Naive thymus-derived CD8-positive, alpha-beta T cell (primary cell): ENCODE measurements at places on chromosomes 2 and 18.

DNA sequence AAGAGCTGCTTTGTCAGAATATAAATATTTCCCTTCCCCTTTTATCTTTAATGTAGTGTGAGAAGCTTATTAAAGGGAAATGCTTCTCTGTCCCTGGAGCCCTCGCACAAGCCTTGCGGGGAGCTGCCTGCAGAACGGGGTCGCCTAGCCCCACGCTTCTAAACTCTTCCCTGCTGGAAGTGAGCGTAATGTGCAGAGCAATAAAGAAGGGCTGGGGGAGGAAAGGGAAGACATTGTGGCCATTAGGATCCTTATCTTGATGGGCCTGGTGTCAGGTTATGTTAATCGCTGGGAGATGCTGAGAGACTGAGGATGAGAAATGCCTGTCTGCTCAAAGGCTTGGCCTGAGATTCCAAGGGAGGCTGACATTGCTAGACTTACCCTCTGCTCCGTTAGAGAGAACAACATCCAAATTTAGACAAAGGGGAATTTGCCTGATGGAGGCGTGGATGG, 18.9 kb upstream of the FZD7 start:
- no peak overlapping the region for H3K27ac ChIP-seq
- no peaks in the 10 kb centered on the region for H3K4me1 ChIP-seq
- no peaks in the 10 kb centered on the region for H3K36me3 ChIP-seq
- H3K4me3 ChIP-seq: no peak overlapping the region

- H3K36me3 ChIP-seq: no peaks in the 10 kb centered on the region
- H3K27ac ChIP-seq: no peak overlapping the region
- H3K4me3 ChIP-seq: no peak overlapping the region
- no peaks in the 10 kb centered on the region for H3K4me1 ChIP-seq
- DNase-seq: no peak
These were observed 56.9 kb downstream of the SETBP1 start for GRCh38 chr18:44737623-44738022.

DNA sequence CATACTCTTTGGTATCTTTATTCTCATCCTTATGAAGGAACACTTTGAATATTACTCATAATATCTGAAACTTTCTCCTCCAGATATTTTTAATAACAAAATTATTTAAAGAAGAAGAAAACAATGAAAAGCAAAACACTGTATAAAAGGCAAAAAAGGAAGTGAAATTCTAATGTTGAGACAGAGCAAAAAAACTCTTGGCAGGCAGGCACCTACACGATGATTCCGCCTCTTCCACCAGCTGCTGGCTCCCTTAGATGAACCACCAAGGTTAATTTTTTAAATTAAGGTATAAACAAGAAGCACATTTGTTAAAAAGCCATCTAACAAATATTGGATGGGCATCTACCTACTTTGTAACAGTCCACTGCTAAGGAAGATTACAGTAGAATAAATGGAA, 434.7 kb downstream of the EPHA4 start:
- no peaks in the 10 kb centered on the region for H3K36me3 ChIP-seq
- no peak overlapping the region for H3K4me3 ChIP-seq
- no peaks in the 10 kb centered on the region for H3K4me1 ChIP-seq
- DNase-seq: no peak
- H3K27ac ChIP-seq: no peak overlapping the region

GRCh38 chr2:226977775-226978190, 141.9 kb downstream of the RHBDD1 start:
- peaks cover 24% of the 10 kb centered on the region for H3K4me1 ChIP-seq
- no peak overlapping the region for H3K4me3 ChIP-seq
- no peaks in the 10 kb centered on the region for H3K27me3 ChIP-seq

GRCh38 chr2:77999376-77999775, 477.2 kb upstream of the LRRTM4 start:
- no peak overlapping the region for H3K4me3 ChIP-seq
- H3K27me3 ChIP-seq: no peaks in the 10 kb centered on the region
- no peaks in the 10 kb centered on the region for H3K4me1 ChIP-seq
- H3K27ac ChIP-seq: no peak overlapping the region

- H3K27me3 ChIP-seq: no peaks in the 10 kb centered on the region
- peaks cover 9% of the 10 kb centered on the region for H3K36me3 ChIP-seq
- DNase-seq: no peak
These were observed 72.9 kb downstream of the PTRHD1 start for GRCh38 chr2:24720310-24720709.

GRCh38 chr2:134127496-134127895, 126.4 kb upstream of the MGAT5 start:
- peaks cover 46% of the 10 kb centered on the region for H3K4me1 ChIP-seq
- H3K27ac ChIP-seq: peak overlapping the region; percentile 75
- DNase-seq: peak; percentile 35
- no peaks in the 10 kb centered on the region for H3K36me3 ChIP-seq
- H3K4me3 ChIP-seq: peak overlapping the region; percentile 66

GRCh38 chr18:63374540-63374939, 7.5 kb upstream of the KDSR start:
- no peak overlapping the region for H3K4me3 ChIP-seq
- H3K27me3 ChIP-seq: no peaks in the 10 kb centered on the region
- no peaks in the 10 kb centered on the region for H3K36me3 ChIP-seq
- no peak for DNase-seq
- peaks cover 10% of the 10 kb centered on the region for H3K4me1 ChIP-seq
- H3K27ac ChIP-seq: no peak overlapping the region

DNA sequence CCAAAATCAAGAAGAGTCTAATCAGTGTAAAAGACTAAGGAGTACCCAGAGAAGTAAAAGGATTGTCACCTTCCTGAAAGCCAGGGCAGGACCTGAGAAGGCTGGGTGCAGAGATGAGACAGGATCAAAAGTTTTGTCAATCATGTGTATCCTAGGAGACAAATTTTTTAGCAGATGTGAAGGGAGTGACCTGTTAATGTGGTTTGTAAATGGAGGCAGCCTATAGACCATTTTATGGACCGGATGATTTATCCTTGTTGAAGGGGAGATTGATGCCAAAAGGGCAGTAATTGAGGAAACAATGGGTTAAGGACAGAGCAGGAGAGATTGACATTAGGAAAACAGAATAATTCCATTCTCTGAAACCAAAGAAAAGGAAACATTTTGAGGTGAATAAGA, 813 bp downstream of the NDC80 start:
- H3K4me1 ChIP-seq: peaks cover 50% of the 10 kb centered on the region
- H3K36me3 ChIP-seq: peaks cover 8% of the 10 kb centered on the region
- peak overlapping the region; percentile 98 for H3K4me3 ChIP-seq

DNA sequence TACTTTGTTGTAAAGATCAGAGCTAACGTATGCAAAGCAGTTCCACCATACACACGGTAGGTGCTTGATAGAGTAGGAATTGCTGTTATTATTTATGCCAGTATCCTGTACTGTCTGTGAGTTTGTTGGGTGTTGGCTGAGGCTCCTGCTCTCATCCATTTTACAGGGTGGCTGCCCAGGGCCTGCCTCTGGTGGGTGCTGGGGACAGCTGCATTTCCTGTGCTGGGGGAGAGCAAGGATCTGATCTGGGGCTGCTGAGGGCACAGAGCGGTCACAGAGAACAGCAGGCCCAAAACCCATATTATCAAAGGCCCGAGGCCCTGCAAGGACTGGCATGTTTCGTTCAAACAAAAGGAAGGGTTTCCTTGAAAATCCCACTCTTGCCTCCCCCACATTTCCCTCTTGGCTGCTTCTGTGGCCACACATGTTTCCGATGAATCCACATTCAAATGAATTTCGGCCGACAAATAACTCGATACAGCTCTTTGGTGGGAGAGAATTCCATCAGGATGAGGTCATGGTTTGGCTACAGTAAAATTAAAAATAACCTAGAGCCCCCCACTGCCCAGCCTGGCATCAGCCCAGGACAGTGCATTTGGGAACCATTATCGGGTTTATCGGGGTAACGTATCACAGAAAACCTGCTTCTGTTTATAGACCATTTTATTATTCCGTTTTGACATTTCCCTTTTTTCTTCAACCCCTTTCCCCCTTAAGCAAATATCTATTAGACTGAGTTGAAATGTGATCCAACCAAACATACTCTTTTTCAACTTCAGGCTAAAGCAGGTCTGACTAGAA, 143.4 kb downstream of the CYRIA start:
- peaks cover 32% of the 10 kb centered on the region for H3K27me3 ChIP-seq
- H3K4me1 ChIP-seq: no peaks in the 10 kb centered on the region
- no peaks in the 10 kb centered on the region for H3K36me3 ChIP-seq

DNA sequence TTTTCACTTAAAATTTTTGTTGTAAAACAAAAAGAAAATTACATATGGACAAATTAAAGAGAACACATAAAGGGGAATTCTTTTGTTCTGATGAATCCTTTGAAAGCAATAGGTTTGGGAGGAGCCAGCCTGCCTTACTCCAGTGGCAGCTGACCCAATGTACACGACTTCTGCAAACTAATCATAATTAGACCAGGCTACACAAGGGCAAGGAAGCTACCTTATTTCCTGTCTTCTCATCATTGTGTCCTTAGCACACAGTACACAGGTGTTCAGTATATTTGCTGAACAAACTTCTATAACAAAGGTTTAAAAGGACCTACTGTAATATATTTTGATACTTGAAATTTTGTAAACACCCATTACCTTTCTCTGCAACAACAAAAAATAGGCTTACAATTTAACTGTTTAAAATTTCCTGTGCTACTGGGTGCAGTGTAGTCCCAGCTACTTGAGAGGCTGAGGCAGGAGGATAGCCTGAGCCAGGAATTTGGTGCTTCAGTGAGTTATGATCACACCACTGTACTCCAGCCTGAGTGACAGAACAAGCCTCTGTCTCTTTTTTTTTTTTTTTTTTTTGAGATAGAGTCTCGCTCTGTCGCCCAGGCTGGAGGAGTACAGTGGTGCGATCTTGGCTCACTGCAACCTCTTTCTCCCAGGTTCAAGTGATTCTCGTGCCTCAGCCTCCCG, 18.9 kb downstream of the KCNG3 start:
- no peaks in the 10 kb centered on the region for H3K27me3 ChIP-seq
- H3K4me3 ChIP-seq: no peak overlapping the region
- no peak for DNase-seq

- H3K4me3 ChIP-seq: no peak overlapping the region
- H3K27me3 ChIP-seq: peaks cover 18% of the 10 kb centered on the region
- H3K4me1 ChIP-seq: no peaks in the 10 kb centered on the region
- peaks cover 2% of the 10 kb centered on the region for H3K36me3 ChIP-seq
- DNase-seq: no peak
These were observed 44.5 kb upstream of the MYCN start for GRCh38 chr2:15895615-15896469.
